ENCODE measurements at places on chromosomes 2 and 18.

DNA sequence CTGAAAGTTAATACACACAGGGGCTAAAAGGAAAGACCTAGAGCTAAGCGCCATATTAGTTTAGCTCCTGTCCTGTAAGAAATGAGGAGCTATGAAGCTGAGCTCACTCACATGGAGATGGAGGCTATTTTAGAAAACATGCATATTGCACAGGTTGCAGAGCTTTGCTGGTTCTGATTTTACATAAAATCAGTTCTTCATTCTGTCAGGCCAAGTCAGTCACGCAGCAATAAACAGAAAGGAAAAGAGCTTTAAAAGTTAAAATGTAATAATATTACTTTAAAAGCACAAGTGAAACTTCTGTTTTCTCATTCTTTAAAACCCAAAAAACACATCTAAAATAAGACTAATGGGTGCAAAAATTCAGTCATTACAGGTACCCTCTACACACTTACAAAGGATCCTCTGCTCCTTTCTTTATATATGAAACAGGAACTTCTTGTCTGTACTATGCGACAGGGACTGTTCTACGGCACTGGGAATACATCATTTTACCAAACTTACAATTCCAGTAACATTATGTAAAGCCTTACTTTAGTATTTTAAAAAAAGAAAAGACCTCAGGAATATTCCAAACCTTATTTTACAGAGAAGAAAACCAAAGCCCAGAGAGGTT lies 113.8 kb downstream of the THADA start:
- no peak for DNase-seq

DNA sequence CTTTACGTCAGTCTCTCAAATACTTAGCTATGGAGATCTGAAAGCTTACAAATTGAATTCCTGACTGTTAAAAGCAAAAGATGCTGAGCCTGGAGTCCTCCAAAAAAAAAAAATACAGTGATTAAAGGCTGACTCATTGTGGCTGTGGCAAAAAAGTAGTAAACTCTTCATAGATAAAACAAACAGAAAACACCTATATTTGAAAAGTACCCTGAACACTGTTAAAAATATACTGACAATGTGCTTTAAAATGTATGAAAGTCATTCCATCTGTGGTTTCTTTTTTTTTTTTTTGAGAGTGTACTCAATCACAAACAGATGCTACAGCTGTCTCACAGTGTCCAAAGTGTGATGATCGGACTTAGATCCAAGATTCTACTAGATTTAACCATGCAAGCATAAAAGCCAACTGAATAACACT lies 267.6 kb upstream of the CYP26B1 start:
- peak; percentile 54 for DNase-seq

GRCh38 chr18:59623456-59624368 lies 73.5 kb downstream of the CCBE1 start:
- DNase-seq: no peak

DNA sequence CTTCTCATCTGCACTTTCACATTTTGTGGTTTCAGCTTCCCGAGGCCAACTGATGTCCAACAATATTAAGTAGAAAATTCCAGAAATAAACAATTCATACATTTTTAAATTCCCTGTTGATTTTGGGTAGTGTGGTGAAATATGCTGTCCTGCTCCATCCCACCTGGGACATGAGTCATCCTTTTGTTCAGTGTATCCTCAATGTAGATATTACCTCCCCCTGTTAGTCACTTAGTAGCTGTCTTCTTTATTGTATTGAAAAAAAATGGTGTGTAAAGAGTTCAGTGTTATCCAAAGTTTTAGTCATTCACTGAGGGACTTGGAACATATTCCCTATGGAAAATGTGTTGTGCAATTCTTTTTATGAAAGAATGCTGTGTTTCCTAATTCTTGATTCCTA lies 348.1 kb downstream of the SOCS6 start:
- DNase-seq: no peak

DNA sequence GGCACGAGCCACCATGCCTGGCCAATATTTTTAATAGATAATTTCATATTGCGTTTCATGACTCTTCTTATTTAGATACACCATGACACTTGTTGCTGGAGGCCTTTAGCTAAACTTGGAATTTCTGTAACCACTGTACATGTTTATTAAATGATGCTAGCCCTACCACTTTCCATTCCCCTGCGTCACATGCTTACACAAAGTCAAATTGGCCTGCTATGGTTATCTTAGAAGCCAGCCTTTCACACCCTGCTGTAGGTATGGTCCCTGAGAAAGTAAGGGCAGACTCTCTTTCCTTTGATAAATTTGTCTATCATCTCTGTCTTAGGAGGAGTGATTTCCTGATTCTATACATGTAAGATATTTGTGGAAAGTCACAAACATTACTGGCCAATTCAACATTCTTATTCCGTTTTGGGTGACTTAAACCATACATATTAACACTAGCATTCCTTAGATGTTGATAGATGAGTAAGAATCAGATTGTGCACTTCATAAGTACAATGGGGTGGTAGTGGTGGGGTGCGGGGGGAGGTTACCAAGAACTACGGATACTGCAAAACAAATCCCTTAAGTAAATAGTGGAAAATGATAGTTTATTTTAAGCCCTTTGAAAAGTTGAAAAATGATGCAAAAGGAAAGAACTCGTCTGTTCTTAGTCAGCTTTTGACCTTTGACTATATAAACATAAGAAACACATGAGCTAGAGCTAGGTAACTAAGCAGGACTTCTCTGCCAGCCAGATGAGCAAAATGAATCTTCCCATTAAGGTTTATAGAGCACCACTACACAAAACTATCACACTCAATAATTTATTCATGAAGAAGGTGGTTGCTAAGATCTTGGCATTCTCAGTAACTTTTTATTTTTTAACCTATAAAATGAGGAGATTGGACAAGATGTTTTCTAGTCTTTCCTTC lies 7.9 kb upstream of the NDUFV2 start:
- DNase-seq: peak; percentile 46

DNA sequence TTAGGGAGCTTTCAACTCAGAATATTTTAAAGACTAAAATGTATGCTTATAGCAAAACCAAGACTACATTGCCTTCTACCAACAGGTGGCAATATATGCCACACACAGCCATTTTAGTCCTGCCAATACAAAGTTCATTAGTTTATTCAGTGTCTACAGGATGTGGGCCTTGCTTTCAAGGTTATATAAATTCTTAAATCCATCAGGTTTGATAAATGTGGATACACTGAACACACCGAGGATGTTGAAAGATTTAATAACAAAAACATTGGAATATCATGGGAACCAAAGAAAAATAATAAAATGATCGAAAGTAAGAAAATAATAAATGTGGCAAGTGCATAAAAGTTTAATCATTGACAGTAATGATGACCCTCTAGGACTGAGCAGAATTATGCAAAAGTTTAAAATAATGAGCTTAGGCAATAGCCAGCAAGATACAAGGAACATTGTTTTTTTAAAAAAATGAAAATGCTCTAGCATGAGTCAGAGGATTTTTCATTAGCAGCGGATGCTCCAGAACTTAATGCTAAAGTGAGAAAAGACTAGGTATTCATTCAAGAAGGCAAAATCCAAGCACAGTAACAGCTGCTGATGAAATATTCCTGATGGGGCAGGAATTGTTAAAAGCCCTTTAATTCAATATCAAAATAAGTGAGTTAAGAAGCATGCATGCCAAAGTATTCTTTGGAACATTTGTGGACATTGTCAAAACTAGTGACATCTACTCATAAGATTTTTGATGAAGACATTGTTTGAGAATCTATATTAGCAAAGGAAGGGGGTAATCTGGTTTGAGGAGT lies 14.2 kb downstream of the SCN9A start:
- no peak for DNase-seq

DNA sequence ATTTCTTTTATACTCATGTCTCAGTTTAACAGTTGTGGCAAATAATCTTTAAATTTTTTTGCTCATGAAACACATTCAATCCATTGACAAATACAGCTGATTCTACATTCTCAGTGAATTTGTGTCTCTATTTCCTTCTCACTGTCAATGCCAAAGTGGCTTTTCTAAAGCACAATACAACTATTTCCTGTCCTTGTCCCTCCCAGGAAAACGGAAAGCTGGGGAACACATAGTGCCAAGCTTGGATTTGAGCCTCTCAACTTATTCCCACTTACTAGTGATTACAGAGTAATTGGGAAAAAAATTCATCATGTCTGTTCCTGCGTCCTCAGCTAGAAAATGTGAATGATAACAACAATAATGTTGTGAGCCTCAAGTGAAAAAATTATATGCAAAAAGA lies 899.7 kb upstream of the CDH2 start:
- no peak for DNase-seq

GRCh38 chr18:3498698-3499471 lies 48.9 kb downstream of the TGIF1 start:
- no peak for DNase-seq

GRCh38 chr2:102837626-102838198 lies 75.9 kb downstream of the TMEM182 start:
- DNase-seq: no peak

GRCh38 chr2:210493528-210493927 lies 17.0 kb upstream of the LANCL1 start:
- DNase-seq: no peak

DNA sequence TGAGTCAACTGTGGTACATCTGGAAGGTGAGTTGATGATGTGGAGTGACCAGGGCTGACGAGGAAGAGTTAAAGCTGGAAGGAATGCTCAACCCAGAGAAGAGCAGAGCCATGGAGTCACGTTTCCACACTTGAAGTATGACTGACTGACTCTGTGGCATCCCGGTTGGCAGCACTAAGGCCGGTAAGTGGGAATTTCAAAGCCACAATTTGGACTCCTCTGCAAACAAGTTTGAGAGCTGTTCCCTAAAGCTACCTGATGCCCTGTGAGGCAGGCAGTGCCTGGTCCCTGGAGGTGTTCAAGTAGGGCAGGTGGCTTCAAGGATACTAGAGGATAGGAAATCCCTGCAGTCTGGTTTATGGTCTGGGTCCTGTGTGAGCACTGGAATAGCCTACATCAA lies 69.3 kb upstream of the ITGB6 start:
- no peak for DNase-seq

DNA sequence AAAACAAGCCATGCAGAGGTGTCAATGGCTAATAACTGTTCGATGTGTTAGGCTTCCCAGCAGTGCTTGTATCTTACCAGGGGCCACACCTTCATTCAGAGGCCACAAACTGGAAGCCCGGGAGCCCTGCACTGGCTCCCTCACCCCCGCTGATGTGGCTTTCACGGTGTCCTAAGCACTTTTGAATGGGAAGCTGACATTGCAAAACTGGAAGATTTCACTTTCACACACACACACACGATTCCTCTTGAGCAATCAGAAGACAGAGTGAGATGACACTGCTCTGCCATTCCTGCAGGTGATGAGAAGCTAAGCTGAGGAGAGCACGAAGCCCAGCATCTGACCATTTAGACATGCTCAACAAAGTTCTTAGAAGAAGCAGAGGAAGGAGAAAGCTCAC lies 8.6 kb upstream of the ZNF407 start:
- no peak for DNase-seq

DNA sequence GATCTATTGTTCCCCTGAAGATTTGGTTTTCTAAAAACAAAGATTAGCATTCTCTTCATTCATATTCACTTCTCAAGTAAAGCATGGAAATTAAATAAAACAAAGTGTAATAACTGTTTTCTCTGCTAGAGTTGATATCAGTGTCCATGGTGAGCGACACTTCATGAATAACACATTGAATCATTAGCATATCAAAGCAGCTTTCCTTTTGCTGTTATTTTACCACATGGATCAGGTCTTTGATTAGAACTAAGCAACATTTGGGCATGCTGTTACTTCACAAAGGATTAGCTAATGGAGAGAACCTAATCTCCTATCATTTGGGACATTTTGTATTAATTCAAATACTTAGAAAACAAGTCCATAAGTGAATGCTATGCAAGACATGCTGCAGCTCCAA lies 368.8 kb upstream of the CDH19 start:
- no peak for DNase-seq

DNA sequence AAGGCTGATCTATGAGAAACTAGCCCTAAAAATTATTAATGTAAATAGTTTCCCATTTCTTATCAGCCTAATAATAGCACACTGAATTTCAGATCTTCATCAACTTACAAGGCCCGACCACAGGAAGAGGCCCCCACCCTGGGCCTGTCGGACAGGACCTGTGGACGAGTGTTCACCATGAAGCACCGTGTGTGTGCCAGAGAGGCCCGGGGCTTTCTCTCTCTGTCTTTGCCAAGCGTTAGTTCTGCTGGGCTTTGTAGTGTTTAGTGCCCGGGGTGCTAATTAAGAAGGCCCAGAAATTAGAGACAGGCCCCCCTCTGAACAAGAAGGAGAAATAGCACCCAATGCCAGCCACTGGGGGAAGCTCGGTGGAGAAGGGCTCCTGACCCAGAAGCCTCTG lies 265.7 kb downstream of the TWIST2 start:
- no peak for DNase-seq

- no peak for DNase-seq
Measured at GRCh38 chr2:57880967-57881366, 165.6 kb upstream of the VRK2 start.

DNA sequence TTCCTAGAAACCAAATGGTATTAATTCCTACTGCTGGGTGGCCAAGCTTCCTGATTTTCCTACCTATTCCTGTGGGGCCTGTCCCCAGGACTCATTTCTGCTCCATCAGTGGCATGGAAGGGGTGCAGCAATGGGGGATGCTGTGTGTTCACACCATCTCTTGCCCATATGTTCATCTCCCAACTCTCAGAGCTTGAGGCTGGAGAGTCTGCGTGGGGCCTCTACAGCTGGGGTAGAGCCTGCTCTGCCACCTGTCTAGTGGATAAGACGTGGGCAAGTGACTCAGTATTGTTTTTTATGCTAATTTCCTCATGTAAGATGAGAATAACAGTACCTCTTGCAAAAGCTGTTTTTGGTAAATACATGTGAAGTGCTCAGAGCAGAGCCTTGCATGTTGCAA lies 149.8 kb downstream of the ACTR3 start:
- DNase-seq: no peak

DNA sequence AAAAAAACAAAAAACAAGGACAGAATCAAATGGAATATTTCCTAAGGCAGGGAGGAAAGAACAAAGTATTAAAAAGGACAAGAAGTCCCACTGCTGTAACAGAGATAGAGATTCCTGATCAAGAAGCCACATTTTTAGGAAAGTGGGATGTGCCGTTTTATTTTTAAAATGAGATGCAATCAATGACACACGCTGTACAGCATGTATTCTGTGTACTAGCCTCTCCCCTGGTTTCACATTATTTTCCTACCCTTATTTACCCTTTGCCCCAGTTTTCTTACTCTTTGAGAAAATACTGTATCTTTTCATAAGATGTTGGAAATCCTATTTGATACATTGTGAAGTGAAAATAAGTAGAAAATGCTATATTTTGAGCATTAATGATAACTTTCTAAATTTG lies 45.8 kb downstream of the E2F6 start:
- no peak for DNase-seq

DNA sequence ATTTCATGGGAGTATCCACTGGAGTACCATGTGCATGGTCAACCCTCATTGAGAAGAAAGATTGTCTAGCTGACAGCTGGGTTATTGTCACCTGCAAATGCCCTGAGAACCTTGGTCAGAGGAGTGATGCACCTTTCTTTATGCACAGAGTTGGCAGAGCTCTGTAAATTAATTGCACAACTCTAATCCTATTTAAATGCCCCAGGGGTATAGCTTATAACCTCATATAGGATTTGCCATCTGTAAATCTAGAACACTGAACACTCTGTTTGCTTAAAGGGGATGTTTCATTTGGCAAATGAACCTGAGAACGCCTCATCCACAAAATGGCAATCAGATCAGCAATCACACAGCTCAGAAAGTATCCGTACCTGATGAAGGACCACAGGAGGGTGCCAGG lies 71.8 kb upstream of the SP5 start:
- DNase-seq: no peak

GRCh38 chr2:162462911-162463310 lies 119.0 kb downstream of the GCA start:
- no peak for DNase-seq

Measured in AG09309 (cell line).